Fibroblast of lung (primary cell): ENCODE measurements at places on chromosomes 12 and 14. TPM values are rescaled to one million over a fixed set of nuclear protein-coding genes. Genes with fewer than 3 reads are reported as not detected.

Gene PTGDR
- not detected in 2 replicates for total RNA-seq

Gene MAP1LC3B2
- 0.51 and 1.2 TPM in 2 replicates for total RNA-seq

Gene P2RX2
- not detected in 2 replicates for total RNA-seq

- DNase-seq = no peak
These were observed 93.5 kb downstream of the LMNTD1 start for GRCh38 chr12:25459541-25459951.

GRCh38 chr14:69464829-69465228 lies 19.7 kb upstream of the PLEKHD1 start:
- peak; percentile 66 for DNase-seq

GRCh38 chr12:69055280-69055679 lies 122.3 kb upstream of the CPM start:
- DNase-seq = no peak

- no peak for DNase-seq
These were observed 609.3 kb downstream of the NOVA1 start for GRCh38 chr14:25988536-25988935.

- no peak for DNase-seq
These were observed 26.7 kb upstream of the CRIP2 start for GRCh38 chr14:105447651-105448640.

- DNase-seq = no peak
These were observed 505.9 kb downstream of the SLC16A7 start for GRCh38 chr12:60101715-60102114.

- peak; percentile 83 for DNase-seq
These were observed 185.3 kb upstream of the BCL2L14 start for GRCh38 chr12:11885261-11886038.

DNA sequence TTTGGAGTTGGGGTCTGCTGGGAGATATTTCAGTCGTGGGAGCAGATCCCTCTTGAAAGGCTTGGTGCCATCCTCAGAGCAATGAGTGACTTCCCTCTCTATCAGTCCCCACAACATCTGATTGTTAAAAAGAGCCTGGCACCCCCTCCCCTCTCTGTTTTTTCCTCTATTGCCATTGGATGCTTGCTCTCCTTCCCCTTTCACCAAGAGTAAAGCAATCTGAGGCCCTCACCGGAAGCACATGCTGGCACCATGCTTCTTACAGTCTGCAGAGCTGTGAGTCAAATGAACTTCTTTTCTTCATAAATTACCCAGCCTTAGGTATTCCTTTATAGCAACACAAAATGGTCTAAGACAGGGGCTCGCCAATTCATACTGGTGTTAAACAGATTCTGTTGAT lies 99.1 kb upstream of the CCND2 start:
- no peak for DNase-seq

GRCh38 chr14:36505181-36505815 lies 14.7 kb downstream of the NKX2-1 start:
- no peak for DNase-seq

GRCh38 chr14:79331830-79332229 lies 879.5 kb downstream of the DIO2 start:
- peak; percentile 21 for DNase-seq

DNA sequence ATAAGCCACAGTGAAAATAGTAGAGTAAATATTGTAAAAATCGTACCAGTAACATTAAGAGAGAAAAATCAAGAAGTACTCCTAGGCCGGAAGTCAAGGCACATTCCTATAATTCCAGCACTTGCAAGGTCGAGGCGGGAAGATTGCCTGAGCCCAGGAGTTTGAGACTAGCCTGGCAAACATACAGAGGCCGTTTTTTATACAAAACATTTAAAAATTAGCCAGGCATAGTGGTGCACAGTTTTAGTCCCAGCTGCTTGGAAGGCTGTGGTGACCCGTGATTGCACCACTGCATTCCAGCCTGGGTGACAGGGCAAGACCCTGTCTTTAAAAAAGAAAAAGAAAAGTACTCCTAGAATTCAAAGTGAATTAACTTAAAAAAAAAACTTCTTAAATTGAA lies 341.8 kb downstream of the C12orf50 start:
- DNase-seq = peak; percentile 13

- DNase-seq = no peak
These were observed 731.2 kb downstream of the RERGL start for GRCh38 chr12:17358835-17359234.

DNA sequence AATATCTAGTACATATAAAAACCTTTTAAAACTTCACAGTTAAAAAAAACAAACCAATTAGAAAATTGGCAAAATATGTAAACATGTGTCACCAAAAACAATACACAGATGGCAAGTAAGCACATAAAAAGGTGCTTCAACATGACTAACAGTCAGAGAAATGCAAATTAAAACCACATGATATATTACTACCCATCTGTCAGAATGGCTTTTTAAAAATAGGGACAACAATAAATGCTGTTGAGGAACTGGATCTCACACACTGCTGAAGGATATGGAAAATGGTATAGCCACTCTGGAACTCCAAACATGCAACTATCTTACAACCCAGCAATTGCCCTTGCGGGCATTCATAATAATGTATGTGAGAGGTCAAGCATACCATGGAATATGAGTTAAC lies 1153.6 kb downstream of the FLRT2 start:
- no peak for DNase-seq

DNA sequence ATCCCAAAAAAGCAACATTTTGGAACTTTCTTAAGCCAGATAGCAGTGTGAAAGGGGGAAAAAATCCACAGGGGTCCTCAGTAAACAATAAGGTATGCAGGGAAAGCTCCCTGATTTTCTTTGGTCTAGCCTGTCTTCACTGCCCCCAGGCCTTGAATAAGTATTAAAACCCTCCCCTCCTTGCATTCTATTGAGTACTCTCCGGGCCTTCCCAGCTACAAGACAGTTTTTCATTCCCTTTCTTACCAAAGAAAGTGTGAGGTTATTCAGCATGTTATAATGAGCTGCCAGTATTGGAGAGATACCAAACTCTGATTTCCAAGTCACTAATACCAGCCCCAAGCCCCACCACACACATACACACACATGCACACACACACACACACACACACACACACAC lies 59.8 kb upstream of the KIF21A start:
- no peak for DNase-seq

GRCh38 chr12:41344776-41345470 lies 156.8 kb downstream of the PDZRN4 start:
- peak; percentile 50 for DNase-seq
